ENCODE measurements at places on chromosomes 5 and 9. TPM values are rescaled to one million over a fixed set of nuclear protein-coding genes. Genes with fewer than 3 reads are reported as not detected.

DNA sequence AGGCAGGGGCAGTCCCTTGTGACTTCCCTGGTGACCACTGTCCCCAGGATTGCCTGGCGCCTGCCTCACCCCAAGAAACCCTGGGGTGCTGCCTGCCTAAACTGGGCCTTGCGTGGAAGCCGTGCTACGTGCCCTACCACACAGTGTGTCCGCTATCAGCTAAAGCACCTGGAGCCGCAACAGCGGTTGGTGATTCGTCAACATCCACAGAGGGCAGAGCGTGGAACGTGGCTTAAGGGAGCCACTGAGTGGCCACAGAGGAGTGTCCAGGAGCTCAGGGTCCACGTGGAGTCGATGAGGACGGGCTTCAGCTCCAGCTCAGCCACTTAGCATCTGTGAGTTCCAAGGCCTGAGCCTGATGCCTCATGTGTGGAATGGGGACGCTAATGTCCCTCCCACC is 25.3 kb downstream of the LAMC3 start:
- no peak for DNase-seq

Gene IFNA13
- not detected for total RNA-seq

DNA sequence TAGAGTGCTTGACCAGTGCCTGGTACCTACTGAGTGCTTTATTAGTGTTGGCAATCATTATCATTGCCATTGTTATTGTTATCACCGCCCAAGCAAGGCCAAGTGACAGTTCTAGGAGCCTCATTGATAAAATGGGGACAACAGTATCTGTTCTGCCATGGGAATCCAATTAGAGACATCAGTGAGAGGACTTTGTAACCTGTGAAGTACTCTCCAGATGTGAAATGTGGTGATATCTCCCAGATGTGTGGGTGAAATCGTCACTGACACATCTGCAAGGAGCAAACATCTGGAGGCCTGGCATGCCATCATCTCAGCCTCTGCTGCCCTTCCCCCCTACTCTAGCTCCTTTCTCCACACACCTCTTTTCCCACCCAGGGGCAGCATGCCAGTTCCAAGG is 260.8 kb downstream of the PAPPA start:
- no peak for DNase-seq

Gene ANAPC2
- total RNA-seq: 34.7 TPM

Gene SV2C
- 0.44 TPM for total RNA-seq
